ENCODE measurements at places on chromosomes 3 and 15.

DNA sequence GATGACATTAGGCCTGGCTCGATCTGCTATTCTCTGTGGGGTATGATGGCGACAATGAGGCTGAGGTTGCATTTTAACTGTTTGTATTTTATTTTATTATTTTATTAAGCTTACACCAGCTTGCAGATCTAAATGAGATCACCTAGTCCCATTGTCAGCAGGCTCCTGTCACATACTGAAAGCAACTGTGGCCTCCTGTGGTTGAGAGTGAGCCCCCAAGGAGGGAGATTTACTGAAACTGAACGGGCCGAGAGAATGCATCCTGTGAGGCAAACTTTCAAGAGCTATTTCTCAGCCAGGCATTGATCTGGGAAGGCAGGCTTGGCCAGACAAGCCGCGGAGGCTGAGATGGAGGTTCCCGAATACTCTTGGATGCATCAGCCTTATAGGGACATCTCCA lies 210.4 kb upstream of the ARRDC4 start:
- no peak for DNase-seq

GRCh38 chr3:133455960-133456359 lies 56.1 kb downstream of the BFSP2 start:
- no peak for DNase-seq

GRCh38 chr3:139835830-139836683 lies 98.9 kb upstream of the CLSTN2 start:
- no peak for DNase-seq

- no peak for DNase-seq
Measured at GRCh38 chr3:62774221-62774620, 101.0 kb downstream of the CADPS start.

DNA sequence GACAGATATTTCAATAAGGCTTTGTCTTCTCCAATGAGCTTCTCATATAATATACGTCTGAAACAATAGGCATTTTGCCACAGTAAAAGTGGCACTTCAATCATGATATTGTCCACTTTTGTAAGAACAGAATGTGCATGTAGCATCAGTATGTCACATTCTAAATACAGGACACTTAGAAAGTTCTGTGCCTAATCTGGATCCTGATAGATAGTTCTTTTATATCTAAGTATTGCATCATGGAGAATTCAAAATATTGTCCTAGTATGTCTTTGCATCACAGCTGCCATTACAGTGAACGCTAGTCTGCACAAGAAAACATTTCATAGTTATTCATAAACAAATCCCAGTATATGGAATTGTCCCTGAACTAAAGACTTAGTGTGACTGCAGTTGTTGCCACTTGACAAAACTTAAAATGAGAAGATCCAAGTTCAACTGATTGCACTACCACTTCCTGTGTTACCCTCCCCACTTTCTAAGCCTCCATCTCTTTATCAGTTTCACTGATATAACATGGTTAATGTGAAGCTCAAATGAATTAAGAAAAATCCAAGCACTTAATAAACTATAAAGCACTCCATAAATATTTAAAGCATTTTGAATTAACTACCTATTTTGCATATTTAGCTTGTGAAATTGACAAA lies 19.6 kb downstream of the LRRFIP2 start:
- DNase-seq = no peak

DNA sequence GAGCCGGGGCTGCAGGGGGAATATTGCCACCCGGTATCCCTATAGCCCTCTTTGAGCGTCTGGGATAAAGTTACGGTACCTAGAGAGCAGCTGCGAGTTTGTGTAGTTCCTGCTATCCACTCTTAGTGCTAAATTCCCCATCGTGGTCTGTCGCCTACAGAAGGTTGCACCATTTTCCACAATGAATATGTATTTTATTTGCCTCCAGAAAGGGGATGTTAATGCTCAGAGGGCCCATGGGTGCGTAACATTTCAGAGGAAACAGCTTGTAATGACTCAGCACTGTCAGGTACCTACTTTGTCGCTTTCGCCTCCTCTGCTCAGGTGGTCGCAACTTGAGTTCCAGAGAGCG lies 1.1 kb downstream of the SLCO3A1 start:
- DNase-seq = no peak

DNA sequence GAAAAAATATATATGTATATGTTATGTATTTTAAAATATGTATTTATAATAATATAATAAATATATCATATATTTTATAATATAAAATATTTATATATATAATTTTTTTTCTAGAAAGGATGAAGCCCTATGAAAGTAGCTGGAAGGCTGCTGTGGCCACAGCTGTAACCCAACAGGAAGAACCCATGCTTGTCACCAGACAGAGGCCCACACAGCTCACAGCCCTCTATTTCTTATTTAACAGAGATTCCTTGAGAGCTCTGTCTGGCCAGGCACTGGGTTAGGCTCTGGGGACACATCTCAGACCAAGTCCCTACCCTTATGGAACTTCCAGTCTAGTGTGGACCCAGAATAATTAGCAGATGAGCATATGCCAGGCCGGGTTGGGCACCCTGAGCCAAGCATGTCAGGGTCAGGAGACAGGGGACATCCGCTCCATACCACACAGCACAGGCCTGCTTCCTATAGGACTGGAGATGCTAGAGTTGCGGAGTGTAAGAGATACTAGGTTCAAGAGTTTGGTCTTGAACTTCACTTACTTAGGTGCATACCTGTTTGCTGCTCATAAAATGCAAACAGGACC lies 20.5 kb downstream of the MGLL start:
- DNase-seq = no peak

- DNase-seq = no peak
Measured at GRCh38 chr3:57923752-57924151, 84.5 kb upstream of the FLNB start.
